ENCODE measurements at places on chromosomes 4 and X.
A peak's percentile ranks its signal among the peaks of the same experiment; 100 is the strongest.

DNA sequence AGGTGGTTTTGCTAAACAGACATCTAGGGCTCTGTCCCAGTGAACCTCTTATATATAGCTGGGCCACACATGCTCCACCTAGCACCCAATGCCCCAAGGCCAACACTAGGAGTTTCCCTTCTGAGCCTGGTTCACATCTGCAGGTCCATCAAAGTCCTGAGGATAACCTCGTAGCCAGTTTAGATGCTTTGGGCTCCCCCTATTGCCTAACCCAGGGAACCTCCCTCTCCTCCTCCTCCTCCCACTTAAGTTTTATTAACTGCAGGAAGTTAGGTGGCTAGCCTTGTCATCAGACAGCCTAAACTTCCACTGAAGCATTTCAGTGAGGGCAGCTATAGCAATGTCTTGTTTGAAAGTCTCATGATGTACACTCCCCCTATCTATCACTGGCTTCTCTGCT, 88.0 kb downstream of the GUCY2F start:
- DNase-seq = no peak

DNA sequence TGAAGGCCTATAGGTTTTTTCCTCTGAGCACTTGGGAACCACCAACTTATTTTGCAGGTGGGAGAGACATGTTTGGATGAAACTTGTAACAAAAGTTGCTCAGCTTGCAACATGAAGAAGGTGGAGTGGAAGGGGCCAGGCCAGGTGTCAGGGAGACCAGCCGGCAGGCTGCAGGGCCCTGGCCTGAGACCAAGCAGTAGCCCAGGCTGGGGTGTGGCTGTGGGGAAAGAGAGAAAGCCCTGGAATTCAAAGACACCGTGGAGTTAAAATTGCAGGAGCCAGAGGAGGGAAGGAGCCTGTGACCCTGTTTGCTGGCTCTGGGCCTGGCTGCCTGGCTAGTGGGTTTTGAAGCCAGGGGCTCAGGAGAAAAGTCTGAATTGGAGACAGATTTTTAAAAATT, 43.4 kb downstream of the EFNB1 start:
- DNase-seq = no peak

DNA sequence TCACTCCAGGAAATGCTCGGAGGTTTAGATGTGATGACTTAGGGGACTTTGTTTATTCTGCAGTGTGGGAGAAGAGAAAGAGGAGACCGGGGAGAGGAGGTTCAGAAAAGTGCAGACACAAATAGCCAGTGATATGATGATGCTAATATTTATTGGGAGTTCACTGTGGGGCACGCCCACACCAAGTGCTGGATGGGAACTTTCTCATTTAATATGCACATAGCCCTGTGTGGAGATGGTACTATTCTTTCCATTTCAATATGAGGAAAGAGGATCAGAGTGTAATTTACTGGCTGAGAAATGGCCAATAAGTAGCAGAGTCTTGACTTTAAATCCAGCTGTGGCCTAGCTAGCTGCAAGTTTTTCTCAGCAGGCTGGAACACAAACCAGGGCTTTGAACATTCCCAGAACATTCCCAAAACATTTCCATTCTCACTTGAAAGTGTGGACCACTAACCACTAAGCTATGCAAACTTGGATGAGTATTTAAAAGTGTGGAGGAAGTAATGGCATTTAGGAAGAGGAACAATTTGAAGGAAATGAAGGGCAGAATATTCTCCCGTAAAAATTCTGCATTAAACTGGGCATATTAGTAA, 231.7 kb downstream of the HS3ST1 start:
- DNase-seq = no peak

DNA sequence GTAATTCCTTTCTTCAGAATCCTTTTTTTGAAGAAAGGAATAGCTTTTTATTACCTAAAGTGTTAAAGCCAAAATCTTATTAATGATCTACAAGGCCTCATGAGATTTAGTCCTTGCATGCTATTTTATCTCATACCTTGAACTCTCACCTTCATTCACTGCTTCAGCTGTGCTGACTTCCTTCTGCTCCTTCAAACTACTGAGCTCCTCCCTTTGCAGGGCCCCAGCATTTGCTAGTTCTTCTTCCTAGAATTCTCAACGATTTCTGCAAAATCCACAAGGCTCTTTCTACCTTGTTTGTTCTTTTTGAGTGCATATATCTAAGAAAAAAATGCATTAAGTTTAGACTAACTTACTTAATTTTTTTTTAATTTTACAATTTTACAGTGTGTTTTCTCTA, 619.5 kb downstream of the EPHA5 start:
- no peak for DNase-seq

DNA sequence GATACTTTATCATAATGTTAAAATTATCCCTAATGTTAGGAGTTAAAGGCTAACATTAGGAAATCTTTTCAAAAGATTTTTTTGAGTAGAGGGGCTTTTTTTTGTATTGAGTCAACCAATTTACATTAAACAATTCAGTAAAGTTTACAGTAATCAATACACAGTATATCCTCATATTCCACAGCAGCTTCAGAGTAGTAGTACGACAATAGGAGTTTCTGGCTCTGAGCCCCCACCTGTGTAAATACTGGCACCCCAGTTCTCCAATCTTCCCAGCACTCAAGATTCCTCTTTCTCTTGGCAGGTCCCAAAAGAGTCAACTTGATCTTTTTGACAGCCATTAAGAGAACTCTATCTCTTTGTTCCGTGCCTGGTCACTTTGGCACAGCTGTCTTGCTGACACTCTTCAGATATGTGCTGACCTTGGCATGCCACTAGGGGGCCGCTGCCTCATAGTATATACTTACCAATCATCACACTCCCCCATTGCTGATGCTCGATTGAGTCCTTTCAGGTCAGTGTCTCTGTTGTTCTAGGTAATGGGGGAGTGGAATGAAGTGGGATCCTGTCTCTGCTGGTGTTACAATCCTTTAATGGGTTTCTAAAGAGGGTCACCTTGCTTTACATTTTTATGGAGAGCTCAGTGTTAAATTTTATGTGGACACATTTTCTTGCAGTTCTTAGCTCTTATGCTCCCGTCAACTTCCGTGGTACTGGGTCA, 19.5 kb upstream of the CCNI start:
- DNase-seq = peak; percentile 82

GRCh38 chrX:133948895-133949294, 36.5 kb downstream of the GPC3 start:
- no peak for DNase-seq
